ENCODE measurements at places on chromosomes 2 and 18.

GRCh38 chr2:176083796-176084261 is at the start of gene EVX2:
Gene EVX2, minus strand, starts transcription at chr2:176083962. Its CDS starts 186 bp downstream, at chr2:176083776.
- DNase-seq, result no peak

- DNase-seq, result no peak
These were observed 29.1 kb downstream of the METTL8 start for GRCh38 chr2:171404719-171405118.

- DNase-seq, result no peak
These were observed 262.0 kb downstream of the MEIS1 start for GRCh38 chr2:66696886-66697285.

GRCh38 chr2:1051075-1051474 is 100.4 kb downstream of the SNTG2 start:
- peak; percentile 37 for DNase-seq

GRCh38 chr2:74884866-74885265 is 50.9 kb downstream of the HK2 start:
- no peak for DNase-seq

DNA sequence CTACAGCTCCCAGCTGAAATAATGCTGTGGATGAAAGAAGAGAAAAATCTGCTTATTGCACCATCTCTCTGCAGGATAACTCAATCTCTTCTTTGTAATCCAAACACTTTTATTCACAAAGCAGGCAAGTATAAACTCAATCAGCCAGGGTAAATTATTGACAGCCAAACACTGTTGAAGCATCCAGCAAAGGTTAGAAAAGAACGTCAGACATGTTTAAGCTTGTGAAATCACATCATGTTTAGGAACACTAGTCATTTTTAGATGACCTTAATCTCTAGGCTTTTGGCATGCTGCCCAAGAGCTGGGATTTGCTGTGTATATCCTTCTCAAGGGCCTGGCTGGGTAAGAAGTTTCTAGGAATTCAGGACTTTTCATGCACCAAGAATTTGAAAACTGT is 1148.1 kb upstream of the FANCL start:
- no peak for DNase-seq

DNA sequence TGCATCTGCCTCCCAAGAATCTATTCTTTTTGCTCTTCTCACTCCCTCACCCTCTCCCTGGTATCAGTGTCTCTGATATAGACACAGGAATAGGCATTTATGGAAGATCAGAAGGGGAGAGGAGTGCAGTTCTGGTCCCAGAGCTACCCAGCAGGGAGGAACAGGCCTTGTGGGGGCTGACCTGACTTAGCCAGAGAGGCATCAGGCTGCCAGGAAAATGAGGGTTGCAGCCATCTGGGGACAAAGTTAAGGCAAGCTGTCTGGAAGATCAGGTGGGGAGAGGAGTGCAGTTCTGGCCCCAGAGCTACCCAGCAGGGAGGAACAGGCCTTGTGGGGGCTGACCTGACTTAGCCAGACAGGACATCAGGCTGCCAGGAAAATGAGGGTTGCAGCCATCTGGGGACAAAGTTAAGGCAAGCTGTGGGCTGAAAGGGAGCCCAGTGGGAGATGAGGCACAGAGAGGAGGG is 69.9 kb upstream of the HK2 start:
- DNase-seq, result no peak

GRCh38 chr2:95060446-95061118 is 35.1 kb downstream of the MAL start:
- no peak for DNase-seq

DNA sequence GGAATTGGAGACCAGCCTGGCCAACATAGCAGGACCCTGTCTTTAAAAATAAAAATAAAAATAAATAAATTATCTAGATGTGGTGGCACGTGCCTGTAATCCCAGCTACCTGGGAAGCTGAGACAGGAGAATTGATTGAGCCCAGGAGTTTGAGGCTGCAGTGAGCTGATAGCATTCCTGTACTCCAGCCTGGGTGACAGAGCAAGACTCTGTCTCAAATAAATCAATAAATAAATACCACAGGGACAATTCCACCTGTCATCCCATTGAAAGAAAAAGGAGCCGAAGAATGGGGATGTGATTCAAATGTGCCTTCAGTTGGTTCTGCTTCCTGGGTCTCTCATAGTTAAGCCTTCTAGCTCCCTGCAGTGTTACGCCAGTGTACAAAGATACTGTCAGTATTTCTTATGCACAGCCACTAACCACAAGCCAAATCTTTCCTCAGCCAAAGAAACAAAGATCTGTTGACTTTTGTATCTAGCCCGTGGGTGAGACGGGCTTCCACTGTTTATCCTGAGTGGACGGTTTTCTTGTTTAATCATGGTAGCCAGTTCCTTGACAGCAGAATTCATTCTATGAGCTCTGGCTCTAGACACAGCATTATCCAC is 12.6 kb downstream of the LGALSL start:
- DNase-seq, result no peak

DNA sequence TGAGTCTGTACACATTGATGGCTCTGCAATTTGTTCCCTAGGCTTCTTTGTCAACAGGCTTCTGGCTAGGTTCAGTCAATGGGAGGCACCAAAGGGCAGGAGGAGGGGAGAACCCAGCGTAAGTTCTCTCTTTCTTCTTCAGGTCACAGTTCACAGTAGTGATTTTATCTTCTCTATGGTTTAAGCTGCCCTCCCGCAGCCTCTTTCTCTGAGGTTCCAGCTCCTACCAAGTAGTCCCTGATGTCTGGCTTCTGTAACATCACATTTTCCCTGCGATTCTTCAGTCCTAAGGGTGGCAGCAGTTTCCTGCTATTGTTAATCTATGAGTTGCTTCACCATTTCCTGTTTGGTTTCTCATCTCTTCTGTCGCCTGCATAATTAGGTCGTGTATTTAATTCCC is 107.4 kb downstream of the CPO start:
- DNase-seq, result peak; percentile 74

GRCh38 chr2:182553483-182553882 is 126.6 kb upstream of the PDE1A start:
- DNase-seq, result no peak

DNA sequence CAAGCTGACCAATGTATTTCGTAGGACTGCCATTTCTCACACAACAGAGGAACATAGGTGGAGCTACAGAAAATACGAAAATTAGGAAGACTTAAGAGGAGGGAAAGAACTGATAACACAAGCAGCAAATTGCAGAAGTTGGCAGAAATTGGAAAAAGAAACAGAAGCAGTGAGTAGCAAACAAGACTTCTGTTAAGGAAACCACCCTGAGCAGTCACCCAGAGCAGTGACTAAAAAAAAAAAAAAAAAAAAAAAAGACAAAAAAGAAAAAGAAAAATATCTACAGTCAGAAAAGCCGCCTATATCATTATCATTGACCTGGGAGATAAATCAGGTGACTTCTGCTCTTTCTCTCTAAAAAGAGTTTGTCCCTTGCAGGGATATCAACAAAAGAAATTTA is 21.4 kb downstream of the STK17B start:
- DNase-seq, result no peak

GRCh38 chr2:16148632-16149348 is 208.4 kb downstream of the MYCN start:
- no peak for DNase-seq

DNA sequence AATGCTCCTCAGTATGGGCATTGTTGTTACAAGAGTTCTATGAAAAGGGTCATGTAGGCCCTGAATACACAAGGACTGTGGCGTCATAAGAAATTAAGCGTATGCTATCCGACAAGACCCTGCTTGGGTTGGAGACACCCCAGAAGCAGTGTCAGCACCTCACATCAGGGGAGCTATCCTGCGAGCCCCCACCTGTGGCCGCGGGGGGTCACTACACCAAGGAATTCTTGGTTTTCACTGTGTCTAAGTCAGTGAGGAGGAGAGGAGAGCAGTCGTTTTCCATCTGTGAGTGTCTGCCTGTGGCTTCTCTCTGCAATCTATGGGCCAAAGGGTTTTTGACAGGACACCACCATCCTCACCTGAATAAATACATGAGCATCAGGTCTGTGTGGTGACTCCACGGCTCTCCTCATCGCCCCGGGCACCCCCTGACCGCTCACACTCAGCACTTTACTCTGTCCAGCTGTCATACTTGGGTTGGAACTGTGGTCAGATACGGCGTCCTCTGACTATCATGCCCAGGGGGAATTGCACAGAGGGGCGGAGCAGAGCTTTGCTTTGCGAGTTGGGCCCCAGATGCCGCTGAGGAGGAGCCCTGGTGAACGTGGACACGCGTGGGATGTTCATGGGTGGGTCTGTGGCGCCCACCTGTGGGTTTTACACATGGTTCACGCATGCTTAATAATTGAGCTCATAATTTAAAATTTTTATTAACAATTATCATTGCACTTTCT is 235.5 kb downstream of the MYT1L start:
- DNase-seq, result no peak

DNA sequence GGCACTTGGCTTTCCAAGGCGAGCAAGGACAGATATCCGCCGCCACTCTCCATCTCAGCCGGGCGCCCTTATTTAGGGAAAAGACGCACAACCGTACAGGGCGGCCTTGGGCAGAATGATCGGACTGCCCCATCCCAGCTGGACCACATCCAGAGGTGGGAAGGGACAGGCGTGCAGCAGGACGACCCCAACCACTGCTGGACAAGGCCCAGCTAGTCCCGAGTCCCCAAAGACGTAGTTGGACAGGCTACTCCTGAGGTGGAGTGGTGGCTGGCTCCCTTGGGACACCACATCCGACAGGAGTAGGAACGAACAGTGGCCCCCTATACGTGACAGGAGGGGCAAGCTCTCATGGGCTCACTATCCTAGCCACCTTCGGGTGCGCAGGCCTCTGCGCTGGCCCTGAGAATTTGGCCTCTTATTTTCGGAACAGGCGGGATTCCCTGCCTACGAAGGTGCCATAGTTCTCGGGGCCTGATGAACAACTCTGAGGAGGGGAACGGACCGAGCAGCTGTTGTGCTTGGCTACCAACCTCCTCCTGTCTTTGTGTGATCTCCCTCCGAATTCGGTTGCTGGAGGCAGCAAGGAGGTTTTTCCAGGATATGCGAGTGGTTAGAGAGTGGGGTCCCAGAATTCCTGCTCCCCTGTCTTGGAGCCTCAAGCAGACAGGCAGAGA is 2.3 kb downstream of the FEV start:
- DNase-seq, result no peak

DNA sequence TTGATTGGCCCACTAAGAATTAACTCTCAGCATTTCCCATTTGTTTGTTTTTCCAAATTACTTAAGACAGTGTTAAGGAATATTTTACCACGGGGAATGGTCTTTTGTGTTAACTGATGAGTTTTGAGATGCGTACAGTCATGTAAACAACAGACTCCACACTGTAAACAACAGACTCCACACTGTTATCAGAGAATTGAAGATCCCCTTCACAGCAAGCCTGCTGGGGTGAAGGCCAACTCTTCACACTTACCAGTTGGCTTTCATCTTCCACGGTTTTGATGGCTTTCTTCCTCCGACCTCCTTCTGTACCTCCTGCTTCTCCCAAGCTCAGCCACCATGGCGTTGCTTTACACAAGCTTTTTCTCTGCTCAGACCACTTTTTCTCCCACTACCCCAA is 166.8 kb downstream of the TMEM200C start:
- DNase-seq, result no peak

DNA sequence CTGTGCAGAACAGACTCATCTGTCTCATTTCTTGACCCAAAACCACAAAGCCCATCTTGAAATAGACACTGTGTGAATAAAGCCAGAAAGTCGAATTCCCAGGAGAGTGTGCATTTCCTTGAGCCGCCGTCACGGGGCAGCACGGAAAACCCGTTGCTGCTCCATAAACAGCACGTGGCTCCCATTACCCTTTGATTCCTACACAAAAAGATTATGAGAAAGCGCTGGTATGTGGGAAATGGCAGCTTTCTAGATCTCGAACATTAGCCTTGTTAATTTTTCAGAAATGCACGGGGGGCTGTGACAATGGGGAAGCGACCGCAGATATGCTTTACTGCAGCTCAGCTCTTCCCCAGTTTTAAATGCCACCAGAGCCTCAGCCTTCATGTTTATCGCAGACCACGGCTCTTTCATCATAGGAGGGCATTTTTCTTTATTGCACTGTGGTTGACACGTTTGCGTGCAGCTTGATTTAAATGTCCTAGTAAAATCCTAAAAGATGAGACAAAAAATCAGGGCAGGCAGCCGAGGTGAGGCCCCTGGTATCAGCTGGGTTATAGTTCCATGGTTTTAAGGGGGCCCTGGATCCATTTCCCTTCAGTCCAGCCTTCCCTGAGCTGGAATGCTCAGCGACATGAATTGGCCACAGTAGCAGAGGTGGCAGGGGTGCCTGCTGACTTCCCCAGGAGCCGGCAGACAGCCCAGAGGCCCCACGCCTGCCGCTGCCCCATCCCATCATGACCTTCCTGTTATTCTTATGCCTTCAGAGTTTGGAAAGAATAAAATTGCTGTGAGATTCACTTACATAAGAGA is 249.3 kb downstream of the NDUFA10 start:
- no peak for DNase-seq

DNA sequence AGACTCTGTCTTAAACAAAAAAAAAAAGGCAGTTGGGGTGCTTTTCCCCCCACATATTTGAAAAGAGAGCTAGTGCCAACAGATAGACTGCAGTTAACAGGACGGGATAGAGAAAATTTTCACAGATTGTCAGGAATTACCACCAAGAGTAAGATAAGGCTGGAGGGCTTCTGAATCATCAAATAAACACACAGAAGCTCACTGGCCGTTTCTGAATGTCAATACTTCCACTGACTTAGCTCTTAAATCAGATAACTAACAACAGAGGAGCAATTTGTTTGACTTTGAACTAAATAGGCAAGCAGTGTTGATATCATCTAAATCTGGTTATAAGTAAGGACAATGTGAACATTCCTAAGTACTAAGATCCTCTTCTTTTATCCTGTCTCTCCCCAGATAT is 34.7 kb downstream of the PIEZO2 start:
- DNase-seq, result no peak

DNA sequence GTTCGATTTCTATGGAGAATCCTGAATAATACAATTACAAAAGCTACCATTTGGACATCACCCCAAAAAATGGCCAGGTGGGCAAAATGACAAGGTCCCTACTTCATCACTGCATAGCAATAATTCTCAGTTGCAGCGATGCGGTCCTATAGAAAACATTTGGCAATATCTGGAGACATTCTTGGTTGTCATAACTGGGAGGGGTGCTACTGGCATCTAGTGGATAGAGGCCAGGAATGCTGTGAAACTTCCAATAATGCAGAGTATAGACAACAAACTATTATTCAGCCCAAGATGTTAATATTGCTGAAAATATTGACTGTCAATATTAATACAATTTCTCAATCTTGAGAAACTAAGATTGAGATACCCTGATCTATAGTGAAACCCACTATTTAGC is 637.8 kb upstream of the PKDCC start:
- DNase-seq, result no peak

DNA sequence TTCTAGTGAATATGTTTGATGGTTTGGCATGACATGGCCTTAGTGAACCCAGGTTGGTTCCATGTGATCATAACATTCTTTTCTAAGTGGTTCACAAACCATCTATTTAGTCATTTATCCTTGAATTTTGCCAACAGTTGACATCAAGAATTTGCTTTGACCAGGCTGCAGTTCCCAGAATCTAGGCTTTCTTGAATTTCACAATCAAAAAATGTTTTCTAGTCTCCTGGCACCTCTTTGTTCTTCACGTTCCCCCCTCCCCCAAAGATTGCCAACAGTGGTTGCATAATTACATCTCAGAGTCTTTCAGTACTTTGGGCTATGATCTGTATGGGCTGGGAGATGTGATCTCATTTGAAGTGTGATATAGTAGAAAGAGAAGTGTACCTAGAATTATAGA is 124.0 kb downstream of the GATA6 start:
- peak; percentile 45 for DNase-seq

GRCh38 chr2:210228586-210228985 is 3.3 kb upstream of the ACADL start:
- DNase-seq, result no peak

GRCh38 chr2:42523341-42523740 is 29.6 kb upstream of the KCNG3 start:
- no peak for DNase-seq
